ENCODE measurements at places on chromosomes 4 and X.

DNA sequence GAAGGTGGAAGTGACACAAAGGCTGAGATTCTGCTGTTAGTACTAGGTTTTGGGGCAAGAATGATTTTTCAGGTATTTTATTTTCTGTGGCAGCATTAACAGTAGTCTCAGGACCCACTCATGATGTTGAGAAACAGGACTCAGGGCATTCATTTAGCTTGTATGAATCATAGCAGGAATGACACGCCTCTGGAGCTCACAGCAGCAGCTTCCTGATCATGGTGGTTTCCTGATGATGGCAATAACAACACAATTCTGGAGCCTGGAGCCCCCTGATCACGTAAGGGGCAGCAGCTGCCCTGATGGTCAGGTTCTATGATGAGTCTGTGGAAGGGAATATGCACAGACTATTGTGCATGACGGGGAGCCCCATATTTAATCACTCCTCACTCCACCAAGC, 47.0 kb downstream of the TASL start:
- no peak for DNase-seq

GRCh38 chr4:140928880-140929279, 172.7 kb upstream of the TBC1D9 start:
- DNase-seq = no peak

- no peak for DNase-seq
Observed at GRCh38 chr4:140903522-140904475, 147.6 kb upstream of the TBC1D9 start.

- DNase-seq = no peak
Observed at GRCh38 chr4:24680746-24681448, 96.5 kb upstream of the DHX15 start.

- DNase-seq = no peak
Observed at GRCh38 chr4:46674326-46674725, 234.7 kb downstream of the COX7B2 start.

DNA sequence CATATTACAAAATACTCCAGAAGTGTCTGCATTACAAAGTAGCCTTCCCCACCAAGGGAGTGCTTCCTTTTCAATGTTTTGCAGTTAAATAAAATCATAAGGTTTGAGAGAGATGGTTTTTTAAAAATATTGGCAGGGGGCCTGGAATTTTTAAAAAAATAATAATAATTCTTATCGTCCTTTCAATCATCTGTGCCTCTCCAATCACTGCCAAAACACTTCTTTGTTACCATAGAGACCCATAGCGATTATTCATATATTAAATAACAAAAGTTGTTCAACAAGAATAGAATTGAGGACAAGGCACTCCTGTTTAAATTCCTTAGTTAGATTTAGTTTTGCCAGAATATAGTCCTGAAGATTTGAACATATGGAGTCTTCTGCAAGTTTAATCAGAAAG, 203.1 kb downstream of the FAT4 start:
- no peak for DNase-seq

DNA sequence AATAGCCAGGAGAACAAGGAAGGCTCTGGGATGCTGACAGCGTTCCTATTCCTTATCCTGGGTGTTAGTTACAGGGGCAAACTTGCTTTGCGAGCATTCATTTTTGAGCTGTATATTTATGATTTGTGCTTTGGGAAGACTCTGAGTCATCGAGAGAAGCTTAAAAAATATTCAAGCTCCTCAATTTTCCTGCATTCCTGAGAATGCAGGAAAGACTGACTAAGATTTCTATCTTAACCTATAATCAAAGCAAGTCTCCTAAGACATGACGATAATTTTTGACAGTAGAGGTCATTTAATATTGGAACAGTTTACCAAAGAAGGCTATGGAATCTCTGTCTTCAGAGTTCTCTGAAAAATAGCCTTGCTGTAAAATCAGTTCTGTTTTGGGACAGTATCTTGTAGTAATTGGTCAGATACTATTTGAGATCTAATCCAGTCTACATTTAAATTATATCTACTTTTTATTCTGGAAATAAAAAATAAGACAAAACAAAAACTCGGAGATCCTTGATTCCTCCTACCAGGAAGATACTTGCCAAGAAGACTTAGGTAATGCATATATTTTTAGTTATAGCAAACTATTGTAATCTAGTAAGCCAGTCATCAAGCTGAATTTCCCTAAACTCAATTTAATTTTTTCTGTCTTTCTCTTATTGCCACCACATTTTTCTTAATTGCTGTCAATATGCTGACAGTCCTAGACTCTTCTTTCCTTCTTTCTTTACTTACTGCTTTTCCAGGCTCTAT, 31.7 kb downstream of the BBS12 start:
- no peak for DNase-seq

DNA sequence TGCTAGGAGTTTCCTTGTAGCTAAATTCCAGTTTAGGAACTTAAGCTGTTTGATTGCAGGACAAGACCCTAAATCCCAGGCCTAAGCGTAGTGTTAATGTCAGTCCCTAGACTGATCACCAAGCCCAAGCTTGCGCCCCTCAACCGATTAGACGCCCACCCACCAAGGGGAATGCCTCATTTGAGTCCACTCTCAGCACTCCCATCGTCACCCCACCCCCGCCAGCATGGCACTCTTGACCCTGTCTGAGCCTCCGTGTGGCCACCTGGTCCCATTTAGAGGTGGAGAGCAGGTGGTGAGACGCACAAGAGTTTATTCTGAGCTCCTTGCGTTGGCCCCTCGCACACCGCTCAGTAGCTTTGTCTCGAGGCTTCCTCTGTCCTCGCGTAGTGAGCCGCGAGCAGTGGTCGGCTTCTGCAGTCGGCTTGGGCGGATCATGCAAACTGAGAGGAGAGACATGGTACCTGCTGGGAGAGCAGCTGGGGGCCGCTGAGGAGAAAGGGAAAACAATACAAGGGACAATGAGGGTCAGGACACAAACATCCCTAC, 48.5 kb upstream of the ZNF157 start:
- DNase-seq = no peak

DNA sequence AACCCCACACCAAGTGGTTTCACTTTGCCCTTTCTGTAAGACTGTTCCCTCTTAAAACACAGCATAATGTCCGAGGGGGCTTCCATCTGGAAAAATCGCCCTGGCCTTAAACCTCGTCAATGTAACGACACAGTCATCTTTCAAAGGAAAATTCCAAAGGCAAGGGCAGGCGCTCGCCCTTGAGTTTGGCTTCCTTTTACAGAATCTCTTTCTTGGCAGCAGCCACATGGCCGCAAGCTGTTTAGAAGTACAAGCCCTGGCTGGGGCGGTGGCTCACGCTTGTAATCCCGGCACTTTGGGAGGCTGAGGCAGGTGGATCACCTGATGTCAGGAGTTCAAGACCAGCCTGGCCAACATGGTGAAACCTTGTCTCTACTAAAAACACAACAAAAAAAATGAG, 27.1 kb upstream of the GRPEL1 start:
- DNase-seq = no peak

DNA sequence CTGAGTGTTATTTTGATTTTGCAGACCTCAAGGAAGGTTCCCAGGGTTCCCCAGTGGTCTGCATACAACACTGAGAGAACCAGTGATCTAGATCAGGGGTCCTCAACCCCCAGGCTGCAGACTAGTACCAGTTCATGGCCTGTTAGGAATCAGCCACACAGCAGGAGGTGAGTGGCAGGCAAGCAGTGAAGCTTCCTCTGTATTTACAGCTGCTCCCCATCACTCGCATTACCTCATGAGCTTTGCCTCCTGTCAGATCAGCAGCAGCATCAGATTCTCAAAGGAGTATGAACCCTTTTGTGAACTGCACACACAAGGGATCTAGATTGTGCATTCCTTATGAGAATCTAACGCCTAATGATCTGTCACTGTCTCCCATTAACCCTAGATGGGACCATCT, 28.5 kb downstream of the EDNRA start:
- DNase-seq = no peak

DNA sequence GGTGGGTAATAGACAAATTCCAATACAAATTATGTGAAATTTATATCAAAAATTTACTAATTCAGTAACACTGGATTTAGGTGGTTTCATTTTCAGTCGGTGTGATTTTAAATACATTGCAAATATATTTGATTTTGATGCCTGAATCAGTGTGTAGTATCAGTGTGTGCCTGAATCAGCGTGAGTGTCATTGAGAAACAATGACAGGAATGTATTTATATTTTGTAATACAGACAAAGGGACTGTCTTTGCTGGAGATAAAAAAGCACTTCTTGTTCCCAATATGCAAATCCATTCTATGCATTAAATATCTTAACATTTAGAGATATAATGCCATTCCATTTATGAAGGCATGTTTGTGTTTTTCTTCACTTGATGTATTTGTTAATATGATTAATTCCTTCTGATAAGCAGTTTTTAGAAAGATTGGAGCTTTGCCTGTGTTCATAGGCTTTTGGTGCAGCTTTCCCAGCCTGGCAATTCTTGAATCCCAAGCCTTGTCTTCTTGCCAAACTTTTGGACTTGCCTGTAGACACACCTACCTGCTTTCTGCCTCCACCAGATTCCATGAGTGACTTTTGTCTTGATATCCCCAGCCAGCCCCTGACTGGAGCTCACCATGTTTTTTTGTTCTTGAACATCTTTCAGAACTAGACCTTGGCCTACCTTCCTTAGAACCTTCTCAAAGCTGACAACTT, 243.8 kb downstream of the ADGRL3 start:
- DNase-seq = no peak

DNA sequence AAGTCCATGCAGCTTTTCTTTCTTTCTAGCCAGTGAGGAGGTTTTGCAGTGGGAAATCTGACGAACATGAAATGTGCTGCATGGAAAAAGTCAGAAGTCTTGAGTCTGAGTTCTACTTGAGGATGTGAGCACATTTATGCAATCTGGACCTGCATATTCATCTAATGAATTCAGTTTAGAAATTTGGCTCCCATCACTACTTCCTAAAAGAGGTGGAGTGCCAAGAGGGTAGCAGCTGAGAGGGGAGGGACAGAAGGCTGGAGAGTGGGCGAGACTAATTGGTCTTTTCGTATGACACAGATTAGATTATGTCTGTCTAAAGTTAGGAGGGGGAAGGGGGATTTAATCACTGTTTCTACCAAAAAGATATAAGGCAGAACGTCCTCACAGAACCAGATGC, 535.9 kb downstream of the IQCM start:
- no peak for DNase-seq

- no peak for DNase-seq
Observed at GRCh38 chr4:47349326-47349725, 114.2 kb downstream of the COMMD8 start.

DNA sequence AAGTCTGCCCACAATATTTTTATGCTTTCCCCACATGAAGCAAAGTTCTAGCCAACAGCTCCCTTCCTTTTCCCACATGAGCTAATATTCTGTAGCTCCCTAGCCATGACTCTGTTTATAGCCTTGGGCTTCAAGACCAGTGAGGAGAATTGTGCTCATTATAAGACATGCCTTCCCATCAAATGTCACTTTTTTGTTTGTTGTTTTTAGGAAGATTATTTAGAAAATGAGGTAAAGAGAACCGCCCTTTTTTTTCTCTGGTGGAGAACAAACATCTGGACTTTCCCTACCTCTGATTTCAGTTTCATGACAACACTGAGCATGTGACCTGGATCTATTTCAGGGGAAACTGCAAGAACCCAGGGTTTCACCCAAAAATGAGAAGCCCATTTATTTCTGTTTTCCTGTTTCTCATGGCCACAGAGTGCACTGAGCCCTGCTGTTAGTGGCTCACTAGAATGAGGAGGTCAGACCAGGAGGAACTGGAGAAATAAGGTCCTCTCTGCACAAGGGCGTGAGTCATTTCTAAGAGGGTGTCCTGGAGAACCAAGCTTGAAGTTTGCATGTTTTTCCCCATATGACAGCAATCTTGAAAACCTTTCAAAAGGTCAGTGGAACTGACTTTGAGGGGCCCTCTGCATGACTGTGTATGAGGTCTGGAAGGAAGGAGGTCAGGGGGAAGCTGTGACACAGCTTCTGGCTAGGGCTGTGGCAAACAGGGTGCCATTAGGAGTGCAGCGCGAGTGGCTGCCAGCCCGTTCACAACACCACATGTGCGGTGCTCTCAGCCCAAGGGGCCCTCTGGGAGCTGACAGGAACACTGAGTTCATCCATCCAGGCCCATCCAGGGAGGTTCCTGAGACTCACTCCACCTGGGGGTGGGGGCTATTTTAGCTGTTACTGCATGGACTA, 55.2 kb downstream of the CHST7 start:
- DNase-seq = no peak

GRCh38 chr4:94700298-94700697, 57.5 kb upstream of the BMPR1B start:
- DNase-seq = no peak

DNA sequence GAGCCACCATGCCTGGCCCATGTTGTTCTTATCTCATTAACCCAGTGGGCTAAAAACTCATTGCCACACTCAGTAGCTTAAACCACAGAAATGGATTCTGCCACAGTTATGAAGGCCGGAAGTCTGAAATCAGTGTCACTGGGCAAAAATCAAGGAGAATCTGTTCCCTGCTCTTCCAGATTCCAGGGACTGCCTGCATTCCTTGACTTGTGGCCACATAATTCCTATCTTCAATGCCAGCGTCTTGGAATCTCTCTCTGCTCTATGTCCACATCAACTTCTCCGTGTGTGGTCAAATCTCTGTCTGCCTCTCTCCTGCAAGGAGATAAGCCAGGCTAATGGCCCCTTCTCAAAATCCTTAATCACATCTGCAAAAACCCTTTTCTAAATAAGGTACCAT, 4.1 kb upstream of the WFS1 start:
- DNase-seq = no peak

DNA sequence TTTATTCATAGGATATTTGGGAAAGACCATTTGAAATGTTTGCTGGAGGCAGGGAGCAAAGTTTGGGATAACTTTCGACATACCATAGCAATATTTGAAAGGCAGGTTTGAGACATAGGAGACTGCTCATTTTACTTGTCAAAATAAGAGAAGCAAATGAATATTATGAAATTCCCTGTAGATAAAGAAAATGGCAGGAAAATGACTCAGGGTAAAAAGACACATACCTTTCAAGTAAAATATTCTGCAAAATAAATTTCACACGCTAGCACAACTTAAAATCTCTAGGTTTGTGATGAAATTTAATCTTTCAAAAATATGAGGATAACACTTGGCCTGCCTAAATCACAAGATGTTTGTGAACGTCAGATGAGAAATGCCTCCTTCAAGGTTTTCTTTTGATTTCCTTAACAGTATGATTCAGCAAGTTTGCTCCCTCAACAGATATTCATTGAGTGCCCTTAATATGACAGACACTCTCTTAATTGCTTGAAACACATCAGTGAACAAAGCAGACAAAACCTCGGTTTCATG, 6.6 kb downstream of the TMEM156 start:
- no peak for DNase-seq

GRCh38 chr4:42655921-42656678, 805 bp downstream of the ATP8A1 start:
- no peak for DNase-seq

DNA sequence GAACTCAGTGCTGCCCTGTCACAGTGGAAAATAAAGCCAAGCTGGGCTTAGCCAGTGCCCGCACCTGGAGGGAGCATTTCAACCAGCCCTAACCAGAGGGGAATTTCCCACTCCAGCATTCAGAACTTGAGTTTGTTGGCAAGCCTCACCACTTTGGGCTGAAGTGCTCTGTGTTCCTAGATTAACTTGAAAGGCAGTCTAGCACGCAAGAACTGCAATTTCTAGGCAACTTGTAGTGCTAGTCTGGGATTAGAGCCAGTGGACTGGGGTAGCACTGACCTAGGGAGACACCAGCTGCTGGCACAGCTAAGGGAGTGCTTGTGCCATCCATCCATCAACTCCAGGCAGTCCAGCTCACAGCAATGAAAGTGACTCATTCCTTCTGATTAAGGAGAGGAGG, 1060.6 kb upstream of the GRID2 start:
- DNase-seq = no peak

All from large intestine (tissue), 12 donors.